Activated B cell treated with CpG ODN at 0.5 μM for 24 hours (primary cell): ENCODE measurements at places on chromosomes 11 and 22. TPM values are rescaled to one million over a fixed set of nuclear protein-coding genes. Genes with fewer than 3 reads are reported as not detected.
A peak's percentile ranks its signal among the peaks of the same experiment; 100 is the strongest.

DNA sequence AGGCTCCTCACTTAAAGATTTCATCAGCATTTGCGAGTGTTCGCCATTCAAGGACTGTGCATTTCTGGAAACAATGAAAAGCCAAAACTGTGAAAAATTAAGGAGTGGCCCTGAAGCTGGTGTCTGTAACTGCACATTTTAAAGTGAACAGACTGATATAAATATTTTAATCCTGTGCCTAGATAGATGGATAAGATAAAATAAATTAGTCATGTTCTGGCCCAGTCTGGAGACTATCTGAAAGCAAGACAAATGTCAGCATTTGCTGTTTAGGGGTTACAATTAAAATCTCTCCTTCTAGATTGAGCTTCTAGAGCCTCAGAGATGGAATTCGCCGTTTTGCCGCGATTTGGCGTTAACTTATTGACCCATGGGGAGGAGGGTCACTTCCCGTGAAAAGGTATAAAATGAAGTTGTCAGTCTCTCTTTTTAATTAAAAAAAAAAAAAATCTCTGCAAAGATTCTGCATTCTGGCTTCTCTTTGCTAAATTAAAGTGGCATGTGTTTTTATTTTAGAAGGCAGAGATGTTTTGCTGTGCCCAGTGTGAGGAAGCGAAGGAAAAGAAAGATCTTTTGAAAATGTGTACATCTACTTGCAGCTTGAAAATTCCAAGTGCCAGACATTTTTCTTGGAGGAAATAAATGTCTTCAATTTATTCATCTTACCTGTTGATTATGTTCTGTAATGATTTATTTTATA is 79.7 kb upstream of the WNT7B start:
- peaks cover 3% of the 10 kb centered on the region for H3K36me3 ChIP-seq
- peaks cover 54% of the 10 kb centered on the region for H3K4me1 ChIP-seq
- DNase-seq = no peak
- no peak overlapping the region for H3K4me3 ChIP-seq
- H3K27me3 ChIP-seq = no peaks in the 10 kb centered on the region

DNA sequence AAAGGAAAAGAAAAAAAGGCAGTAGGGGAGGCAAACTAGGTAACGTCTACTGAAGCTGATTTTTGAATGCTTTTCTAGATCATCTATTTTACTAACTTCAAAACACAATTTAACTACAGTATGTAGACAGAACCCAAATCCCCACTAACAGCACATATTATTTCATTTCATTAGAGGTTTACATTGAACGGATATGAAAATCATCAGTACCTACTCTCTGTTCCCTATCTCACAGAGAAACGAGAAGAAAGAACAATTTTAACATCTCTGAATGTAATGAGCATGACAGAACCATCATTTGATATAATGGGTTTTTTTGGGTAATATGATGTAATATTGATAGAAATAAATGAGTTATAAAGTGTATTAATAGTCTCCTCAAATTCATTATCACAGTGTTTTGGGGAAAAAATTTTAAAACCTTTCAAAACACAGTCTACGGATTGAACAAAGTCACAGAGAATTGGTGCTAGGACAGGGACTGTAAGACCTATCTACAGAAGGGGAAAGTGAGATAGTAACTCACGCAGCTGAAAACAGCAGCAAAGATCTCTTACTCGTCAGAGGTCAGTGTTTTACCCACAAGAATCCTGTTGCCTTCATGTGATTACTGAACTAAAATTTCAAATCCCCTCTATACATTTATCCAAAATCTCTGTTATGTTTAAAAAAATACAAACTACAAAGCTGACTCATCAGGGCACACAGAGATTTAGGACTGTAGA is 77.3 kb downstream of the ZBTB44 start:
- no peak for DNase-seq
- peaks cover 15% of the 10 kb centered on the region for H3K4me1 ChIP-seq

DNA sequence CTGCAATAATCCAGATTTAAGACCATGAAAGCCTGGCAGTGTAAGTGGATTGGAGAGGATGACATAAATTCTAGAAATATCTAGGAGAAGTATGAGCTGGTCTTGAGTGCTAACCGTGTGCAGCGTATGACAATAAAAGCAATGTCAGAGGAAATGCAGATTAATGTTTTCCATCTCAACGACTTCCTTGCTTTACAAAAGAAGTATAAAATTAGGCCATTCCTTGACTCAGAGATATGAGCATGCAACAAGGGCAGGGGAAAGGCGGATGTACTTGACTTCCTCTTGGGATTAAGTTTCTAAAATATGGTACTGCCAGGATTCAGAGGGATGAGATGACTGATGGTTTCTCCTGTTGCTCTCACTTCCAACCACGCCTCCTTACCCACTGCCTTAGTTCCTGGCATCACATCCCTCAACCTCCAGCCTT is 32.3 kb downstream of the ADAMTS15 start:
- H3K27ac ChIP-seq = no peak overlapping the region
- no peaks in the 10 kb centered on the region for H3K4me1 ChIP-seq
- DNase-seq = no peak
- no peaks in the 10 kb centered on the region for H3K27me3 ChIP-seq
- no peaks in the 10 kb centered on the region for H3K36me3 ChIP-seq

- H3K36me3 ChIP-seq = no peaks in the 10 kb centered on the region
- DNase-seq = no peak
- peak overlapping the region; percentile 86 for H3K27ac ChIP-seq
- H3K4me3 ChIP-seq = peak overlapping the region; percentile 77
These were observed 10.7 kb upstream of the CD5 start for GRCh38 chr11:61091373-61092279.

- peak; percentile 10 for DNase-seq
- H3K27me3 ChIP-seq = no peaks in the 10 kb centered on the region
- no peaks in the 10 kb centered on the region for H3K4me1 ChIP-seq
- no peak overlapping the region for H3K27ac ChIP-seq
These were observed 121.5 kb downstream of the KCNQ1OT1 start for GRCh38 chr11:2577991-2578928.

Gene SH3BP1
- total RNA-seq = 87.9 and 88.4 TPM in 2 replicates

DNA sequence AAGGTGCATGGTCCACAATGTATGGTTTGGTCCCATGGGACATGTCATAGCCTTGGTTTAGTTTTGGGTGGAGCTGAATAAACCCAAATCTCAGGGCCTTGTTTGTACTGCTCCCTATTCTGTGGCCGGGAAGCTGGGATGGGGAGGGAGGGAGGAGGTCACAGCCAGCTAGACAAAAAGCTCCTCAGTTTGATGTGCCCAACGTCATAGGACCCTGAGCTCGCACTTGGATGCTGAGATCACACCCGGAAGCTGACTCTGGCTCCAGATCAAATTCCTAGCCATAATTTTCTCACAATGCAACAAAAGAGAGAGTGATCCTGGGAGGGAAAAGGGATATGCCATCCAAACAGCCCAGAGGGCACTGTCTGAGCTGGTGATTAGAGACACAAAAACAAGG is 1.5 kb downstream of the HSPB2 start:
- no peak overlapping the region for H3K4me3 ChIP-seq
- no peaks in the 10 kb centered on the region for H3K4me1 ChIP-seq
- H3K36me3 ChIP-seq = no peaks in the 10 kb centered on the region
- no peak for DNase-seq
- H3K27ac ChIP-seq = no peak overlapping the region

Gene RASGRP2
- 165 and 177 TPM in 2 replicates for total RNA-seq

GRCh38 chr11:63985812-63986155 is 454 bp upstream of the OTUB1 start:
- DNase-seq = peak; percentile 56
- H3K4me3 ChIP-seq = peak overlapping the region; percentile 95
- no peaks in the 10 kb centered on the region for H3K27me3 ChIP-seq
- peaks cover 29% of the 10 kb centered on the region for H3K36me3 ChIP-seq
- H3K27ac ChIP-seq = peak overlapping the region; percentile 98

- DNase-seq = no peak
- no peak overlapping the region for H3K27ac ChIP-seq
- H3K27me3 ChIP-seq = no peaks in the 10 kb centered on the region
- no peaks in the 10 kb centered on the region for H3K36me3 ChIP-seq
- no peaks in the 10 kb centered on the region for H3K4me1 ChIP-seq
- no peak overlapping the region for H3K4me3 ChIP-seq
These were observed 400.2 kb downstream of the KCNA4 start for GRCh38 chr11:29616611-29617010.

DNA sequence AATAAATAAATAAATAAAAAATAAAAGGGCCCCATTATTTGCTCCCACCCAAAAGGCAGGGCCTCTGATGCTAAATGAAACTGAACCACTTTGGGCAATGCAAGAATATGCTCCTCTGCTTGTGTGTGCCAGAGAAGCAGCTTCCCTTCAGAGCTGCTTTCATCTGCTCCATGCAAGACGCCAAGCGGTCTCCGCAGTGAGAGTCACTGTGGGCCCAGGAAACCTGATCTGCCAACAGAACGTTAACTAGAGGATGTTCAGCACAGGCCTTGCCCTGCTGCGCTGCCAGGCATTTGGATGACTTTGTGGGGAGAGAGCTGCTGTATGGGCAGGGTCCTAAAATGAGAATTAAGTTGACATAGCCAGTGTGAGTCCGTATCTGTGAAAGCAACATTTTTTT is 43.7 kb upstream of the APOA1 start:
- H3K27ac ChIP-seq = no peak overlapping the region
- H3K27me3 ChIP-seq = no peaks in the 10 kb centered on the region
- no peak overlapping the region for H3K4me3 ChIP-seq
- H3K36me3 ChIP-seq = peaks cover 31% of the 10 kb centered on the region
- peaks cover 9% of the 10 kb centered on the region for H3K4me1 ChIP-seq

DNA sequence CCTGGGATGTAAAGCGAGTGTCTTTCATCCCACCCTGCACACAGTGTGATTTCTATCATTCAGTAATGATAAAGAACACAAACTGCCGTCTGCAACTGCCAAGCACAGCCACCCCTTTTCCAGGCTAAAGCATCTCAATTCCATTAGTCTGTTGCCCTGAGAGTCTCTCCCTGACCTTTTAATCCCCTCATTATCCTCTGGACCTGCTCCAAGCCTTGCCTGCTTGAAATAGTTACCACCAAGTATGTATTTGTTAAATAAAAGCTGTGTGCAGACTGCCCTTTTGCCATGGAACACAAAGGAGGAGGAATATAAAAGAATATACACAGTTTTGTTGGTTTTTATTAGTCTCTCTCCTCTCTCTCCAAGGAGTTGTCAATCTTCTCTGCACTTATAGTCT is 13.0 kb downstream of the GRAP2 start:
- H3K4me1 ChIP-seq = peaks cover 59% of the 10 kb centered on the region
- H3K27ac ChIP-seq = no peak overlapping the region
- H3K4me3 ChIP-seq = no peak overlapping the region

GRCh38 chr22:31651664-31652063 is 10.4 kb downstream of the PISD start:
- peak overlapping the region; percentile 75 for H3K27ac ChIP-seq
- no peaks in the 10 kb centered on the region for H3K27me3 ChIP-seq
- DNase-seq = no peak
- H3K4me1 ChIP-seq = peaks cover 59% of the 10 kb centered on the region

DNA sequence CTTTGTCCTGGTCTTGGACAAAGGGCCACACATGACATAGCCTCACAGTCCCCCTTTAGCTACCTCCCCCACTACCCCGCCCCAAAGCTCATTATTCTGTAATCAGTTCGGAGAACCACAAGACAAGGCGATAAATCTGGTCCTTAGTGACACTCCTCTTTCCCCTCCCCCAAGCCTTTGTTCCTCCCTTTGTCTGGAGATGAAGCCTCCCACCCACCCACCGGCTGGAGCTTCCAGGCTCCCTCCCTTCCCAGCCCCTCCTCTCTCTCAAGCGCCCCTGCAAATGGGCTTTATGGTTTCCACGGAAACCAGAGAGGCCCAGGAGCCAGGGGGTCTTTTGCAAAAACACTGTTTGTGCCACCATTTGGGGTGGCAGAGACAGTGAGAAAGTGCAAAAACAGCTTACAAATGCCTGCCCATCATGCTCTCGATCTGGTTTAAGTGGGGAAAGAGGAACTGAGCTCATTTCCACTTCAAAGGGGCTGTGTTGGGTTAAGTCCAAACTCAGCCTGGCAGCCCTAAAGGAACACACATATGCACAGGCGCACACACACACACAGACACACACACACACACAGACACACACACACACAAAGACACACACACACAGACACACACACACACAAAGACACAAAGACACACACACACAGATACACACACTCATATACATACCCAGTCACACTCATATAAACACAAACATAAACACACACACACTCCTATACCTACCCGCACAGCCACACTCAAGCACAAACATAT is 23.5 kb downstream of the APLNR start:
- peaks cover 5% of the 10 kb centered on the region for H3K27me3 ChIP-seq
- H3K27ac ChIP-seq = no peak overlapping the region
- H3K4me3 ChIP-seq = no peak overlapping the region
- H3K36me3 ChIP-seq = no peaks in the 10 kb centered on the region
- no peak for DNase-seq
- H3K4me1 ChIP-seq = no peaks in the 10 kb centered on the region

- H3K36me3 ChIP-seq = no peaks in the 10 kb centered on the region
- H3K27me3 ChIP-seq = no peaks in the 10 kb centered on the region
- no peak for DNase-seq
- H3K4me3 ChIP-seq = no peak overlapping the region
These were observed 979.7 kb upstream of the FAT3 start for GRCh38 chr11:91244912-91245311.

GRCh38 chr11:110410651-110411050 is 19.1 kb upstream of the FDX1 start:
- no peak for DNase-seq
- no peaks in the 10 kb centered on the region for H3K27me3 ChIP-seq
- no peak overlapping the region for H3K27ac ChIP-seq
- H3K36me3 ChIP-seq = no peaks in the 10 kb centered on the region
- H3K4me1 ChIP-seq = no peaks in the 10 kb centered on the region

DNA sequence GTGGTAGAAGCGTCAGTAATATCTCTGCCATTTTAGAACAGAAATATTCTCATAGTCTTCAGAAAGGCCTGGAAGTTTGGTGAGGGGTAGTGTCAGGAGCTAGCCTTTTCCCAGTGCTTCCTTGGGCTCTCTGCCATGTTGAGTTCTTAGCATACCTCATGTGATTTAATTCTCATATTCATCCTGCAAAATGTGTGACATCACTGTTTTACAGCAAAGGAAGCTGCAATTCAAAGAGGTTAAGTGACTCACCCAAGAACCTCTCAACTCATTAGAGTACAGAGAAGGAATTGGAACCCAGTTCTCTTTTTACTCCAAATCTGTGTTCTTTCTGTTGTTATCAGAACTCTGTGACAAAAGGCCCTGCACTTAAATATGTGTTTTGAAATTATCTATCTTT is 72.1 kb downstream of the RNF169 start:
- no peak overlapping the region for H3K4me3 ChIP-seq
- no peak overlapping the region for H3K27ac ChIP-seq
- peaks cover 94% of the 10 kb centered on the region for H3K36me3 ChIP-seq
- no peaks in the 10 kb centered on the region for H3K27me3 ChIP-seq

DNA sequence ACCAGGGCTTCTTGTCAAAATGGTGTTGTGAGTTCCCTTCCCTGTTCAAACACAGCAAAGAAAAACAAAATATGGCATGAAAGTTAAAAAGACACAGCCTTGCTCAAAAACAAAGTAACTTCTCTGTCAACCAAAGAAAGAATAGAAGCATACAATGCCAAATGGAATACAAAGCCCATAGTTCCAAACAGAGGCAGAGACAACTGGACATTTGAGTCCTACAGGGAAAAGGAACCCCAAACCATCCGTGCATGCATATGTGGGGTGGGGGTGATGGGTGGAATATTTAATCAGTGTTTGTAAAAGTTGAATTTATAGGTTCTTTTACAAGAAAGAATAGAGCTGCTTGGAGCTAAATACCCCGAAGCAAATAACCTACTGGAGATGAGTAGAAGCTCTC is 218.7 kb downstream of the FAM76B start:
- H3K27me3 ChIP-seq = peaks cover 1% of the 10 kb centered on the region
- no peak overlapping the region for H3K27ac ChIP-seq
- no peaks in the 10 kb centered on the region for H3K4me1 ChIP-seq
- no peaks in the 10 kb centered on the region for H3K36me3 ChIP-seq

Gene SOX10
- not detected in 2 replicates for total RNA-seq

- no peak overlapping the region for H3K27ac ChIP-seq
- H3K4me1 ChIP-seq = peaks cover 4% of the 10 kb centered on the region
- H3K36me3 ChIP-seq = no peaks in the 10 kb centered on the region
- H3K4me3 ChIP-seq = peak overlapping the region; percentile 71
These were observed 1.0 kb downstream of the ARHGAP8 start for GRCh38 chr22:44753189-44754042.
